ENCODE measurements at places on chromosomes 6 and 20.

GRCh38 chr6:73569121-73569520 lies 48.3 kb upstream of the EEF1A1 start:
- DNase-seq: no peak

DNA sequence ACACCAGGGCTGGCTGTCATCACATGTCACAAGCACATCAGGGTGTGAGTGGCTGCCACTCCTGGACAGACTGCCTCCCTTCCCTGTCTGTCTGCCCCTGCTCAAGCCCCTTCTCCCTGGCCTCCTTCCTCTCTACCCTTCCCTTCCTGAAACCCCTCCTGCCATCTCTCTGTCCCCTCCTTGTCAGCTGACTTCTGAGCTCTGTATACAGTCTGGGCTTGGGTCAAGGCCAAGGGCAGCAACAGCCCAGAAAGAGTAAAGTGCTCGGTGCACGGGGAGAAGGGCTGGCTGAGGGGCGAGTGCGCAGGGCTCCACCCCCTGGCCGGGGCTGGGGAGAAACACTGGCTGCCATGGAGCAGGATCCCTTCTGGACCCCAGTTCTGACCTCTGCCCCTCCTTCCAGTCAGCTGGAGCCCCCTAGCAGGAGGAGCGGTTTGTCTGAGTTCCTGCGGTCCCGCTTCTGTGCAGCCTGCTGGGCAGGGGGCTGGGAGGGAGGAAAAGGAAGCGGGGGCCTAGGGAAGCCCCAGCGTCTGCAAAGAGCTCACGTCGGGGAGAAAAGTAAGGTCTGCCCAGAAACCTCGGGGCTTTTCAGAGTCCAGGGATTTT lies 2.0 kb downstream of the LKAAEAR1 start:
- DNase-seq: no peak

DNA sequence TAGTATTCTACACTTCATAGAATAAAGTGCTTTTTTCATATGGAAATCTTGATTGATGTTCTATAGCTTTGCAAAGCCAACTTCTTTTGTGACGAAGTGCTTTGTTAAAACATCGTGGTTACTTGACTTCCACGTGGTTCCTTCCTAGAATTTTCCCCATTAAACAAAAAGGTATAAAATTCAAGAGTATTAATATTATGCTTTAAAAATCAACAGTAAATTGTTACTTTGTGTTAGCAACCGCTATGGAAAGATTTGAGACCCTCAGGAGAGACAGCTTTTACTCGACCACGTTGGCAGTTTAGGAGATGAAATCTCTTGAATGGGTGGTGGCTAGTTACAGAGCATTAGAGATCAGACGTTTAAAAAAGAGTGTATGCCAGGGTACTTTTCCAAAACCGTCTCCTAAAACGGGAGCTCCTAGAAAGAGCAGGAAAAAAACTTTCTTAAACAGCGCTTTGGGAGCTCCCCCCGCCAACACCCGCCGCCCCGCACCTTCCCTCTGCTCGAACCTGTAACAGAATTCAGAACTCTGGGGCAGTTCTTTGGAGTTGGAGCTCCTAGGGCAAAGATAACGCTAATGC lies 920 bp downstream of the GJA1 start:
- DNase-seq: no peak

DNA sequence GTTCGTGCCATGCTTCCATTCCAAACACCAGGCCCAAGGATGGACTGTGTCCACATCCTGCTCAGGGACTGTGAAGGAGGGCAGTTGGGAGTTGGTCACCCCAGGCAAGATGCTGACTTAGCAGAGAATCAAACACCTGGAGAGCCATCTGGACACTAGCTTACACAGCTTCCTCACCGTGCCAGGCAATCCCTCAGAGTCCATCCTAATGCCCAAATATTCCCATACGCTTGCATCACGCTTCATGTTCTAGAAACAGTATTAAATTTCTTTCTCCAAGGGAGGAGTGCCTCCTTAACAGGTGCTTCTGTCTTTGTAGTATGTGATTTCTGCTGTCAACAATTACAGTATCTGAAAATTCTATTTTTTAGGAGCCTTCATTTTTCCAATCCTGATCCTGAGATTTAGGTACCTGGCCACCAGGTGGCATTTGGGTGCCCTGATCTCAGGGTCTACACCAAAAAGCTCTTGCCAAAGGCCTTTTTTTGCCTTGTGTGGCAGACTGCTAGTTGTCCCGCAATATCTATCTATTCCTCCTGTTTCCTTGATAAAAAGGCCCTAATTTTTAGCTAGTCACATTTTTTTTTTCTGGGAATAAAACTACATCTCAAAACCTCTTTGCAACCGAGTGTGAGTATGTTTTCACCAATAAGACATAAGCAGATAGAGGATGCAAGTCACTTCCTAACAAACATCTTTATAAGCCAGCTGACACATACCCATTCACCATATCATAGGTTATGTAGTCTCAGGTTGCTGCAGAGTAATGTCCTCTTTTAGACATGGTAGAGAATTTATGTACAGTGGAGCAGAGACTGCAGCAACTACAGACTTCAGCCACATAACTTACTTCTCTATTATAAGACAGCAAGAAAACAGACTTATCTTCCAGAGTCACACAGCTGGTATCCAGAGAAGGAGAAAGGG lies 85.0 kb downstream of the PREP start:
- DNase-seq: no peak

DNA sequence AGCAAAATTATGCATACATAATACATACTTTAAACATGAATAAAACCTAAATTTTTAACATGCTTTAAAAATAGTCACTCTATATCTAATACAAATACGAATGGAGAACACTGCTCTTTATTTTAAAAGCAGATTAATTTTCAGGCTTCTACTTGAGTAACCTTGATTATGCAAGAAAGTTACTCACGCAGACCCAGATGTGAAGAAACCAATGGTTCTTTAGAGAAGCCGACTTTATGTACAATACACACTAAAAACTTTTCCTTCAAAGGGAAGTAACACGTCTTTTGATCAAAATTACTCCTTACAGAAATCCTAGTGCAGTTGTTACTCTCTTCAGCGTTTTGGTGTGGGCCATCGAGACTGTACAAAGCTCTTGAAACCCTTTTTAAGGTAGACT lies 136.9 kb upstream of the SLC22A16 start:
- no peak for DNase-seq

- no peak for DNase-seq
These were observed 28.7 kb downstream of the PYGB start for GRCh38 chr20:25276533-25277050.

- no peak for DNase-seq
These were observed 1.9 kb downstream of the SIRPB2 start for GRCh38 chr20:1489325-1489724.

DNA sequence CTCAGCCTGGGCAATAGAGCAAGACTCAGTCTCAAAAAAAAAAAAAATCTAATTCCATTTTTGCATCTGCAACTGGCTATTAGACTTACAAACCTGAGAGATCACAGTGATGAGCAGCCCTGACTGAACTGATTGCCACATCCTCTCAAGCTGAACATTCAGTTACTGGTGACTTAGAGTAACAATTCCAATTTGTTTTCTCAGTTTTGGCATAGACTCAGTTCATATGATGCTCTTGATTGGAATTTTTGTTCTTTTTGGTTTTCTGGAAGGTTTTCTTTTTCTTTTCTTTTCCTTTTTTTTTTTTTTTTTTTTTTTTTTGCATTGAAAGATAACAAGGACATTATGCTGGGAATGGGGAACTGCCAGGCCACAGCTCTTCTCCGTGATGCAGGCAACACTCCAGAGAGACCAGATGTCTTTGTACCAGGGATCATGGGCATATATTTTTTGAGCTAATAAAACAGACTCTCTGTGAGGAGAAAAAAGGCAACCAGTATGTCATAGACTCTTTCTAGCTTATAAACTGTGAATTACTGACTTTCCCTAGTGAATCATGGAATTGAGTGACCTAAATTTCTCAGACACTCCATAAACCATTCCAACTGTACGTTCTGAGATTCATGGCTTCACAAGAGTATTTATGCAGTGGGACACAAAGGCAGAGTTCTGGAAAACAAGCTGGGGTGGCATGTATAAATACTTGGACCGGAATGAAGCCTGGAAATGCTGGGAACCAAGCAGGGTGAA lies 86.0 kb upstream of the SLC2A12 start:
- no peak for DNase-seq

- DNase-seq: no peak
These were observed 158.1 kb downstream of the DTNBP1 start for GRCh38 chr6:15504581-15505350.

DNA sequence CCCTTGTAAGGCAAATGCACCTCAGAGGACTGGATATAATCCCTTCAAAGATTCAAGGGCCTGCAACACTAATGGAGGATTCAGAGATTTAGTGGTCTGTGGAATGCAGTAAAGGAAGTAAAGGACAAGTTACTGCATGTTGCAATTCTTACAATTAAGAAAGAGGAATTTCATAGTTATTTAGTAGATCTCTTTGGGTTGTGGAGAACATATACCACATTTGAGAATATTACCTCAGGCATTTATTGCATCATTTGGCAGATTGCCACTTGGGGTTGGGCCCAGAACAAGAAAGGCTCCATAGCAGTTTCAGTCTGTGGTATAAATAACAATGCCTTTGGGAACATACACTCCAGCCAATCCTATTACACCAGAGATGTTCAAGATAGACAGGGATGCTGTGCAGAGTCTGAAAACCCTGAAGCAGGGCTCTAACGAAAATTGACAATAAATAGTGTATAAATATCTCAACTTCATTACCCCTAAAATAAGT lies 20.9 kb upstream of the EPM2A start:
- DNase-seq: no peak

GRCh38 chr6:11865680-11866300 lies 87.2 kb upstream of the ADTRP start:
- DNase-seq: no peak

DNA sequence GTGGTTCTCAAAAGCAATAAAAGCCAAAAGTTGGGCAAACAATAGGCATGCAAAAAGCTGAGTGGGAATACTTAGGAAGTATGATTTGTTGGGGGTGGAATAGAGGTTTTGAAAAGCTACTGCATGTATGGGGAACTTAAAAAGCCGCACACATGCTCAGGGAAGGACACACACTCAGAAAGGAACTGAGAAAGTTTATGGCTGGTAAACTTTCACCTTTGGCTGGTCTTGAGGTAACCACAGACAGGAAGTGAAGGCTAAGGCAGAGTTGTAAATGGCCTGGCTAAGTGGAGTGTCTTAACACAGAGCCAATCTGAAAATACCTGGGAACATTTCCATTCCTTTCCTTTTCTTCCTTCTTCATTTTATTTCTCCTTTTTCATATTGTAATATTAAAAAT lies 134.5 kb upstream of the EXOC2 start:
- no peak for DNase-seq

DNA sequence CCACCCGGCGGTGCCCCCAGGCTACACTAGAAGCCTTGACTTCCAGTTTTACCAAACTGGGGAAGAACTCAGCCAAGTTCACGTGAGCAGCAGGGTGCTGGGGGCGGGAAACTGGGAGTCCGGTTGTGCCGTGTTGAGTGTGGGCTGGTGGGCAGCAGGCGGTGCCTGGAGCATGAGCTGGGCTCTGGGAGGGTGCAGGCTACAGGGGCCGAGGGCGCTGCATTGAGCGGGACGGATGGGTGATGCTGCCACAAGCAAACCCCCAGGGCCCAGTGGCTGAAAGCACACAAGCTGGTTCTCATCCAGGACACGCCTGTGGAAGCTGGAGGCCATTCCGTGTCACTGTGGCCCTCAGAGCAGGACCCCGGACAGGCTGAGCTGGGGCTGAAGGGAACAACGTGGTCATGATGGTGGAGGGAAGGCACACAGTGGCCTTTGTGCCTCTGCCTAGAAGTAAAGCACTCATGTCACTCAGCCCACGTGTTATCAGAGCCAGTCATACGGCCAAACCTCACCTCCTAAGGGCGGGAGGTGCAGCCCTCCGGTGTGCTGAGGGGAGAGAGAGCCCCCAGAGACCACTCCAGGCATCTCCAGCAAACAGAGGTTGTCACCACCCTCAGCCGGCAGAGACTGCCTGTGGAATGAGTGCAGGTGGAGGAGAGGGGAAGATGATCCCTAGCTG lies 29.5 kb downstream of the RBM38 start:
- DNase-seq: no peak

GRCh38 chr6:31110825-31111582 lies 1.4 kb downstream of the C6orf15 start:
- DNase-seq: no peak

DNA sequence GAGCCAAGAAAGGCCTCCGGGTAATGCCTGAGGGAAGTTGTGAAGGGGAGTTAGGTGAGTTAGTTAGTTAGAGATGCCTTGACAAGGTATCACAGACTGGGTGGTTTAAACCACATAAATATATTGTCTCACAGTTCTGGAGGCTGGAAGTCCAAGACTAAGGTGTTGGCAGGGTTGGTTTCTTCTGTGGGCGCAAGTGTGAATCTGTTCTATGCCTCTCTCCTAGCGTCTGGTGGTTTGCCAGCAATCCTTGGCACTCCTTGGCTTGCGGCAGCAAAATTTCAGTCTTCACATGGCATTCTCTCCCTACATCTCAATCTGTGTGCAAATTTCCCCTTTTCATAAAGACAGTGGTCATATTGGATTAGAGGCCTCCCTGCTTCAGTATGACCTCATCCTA lies 29.7 kb upstream of the RANBP9 start:
- DNase-seq: no peak

GRCh38 chr6:21668795-21669194 lies 75.2 kb downstream of the SOX4 start:
- DNase-seq: no peak

DNA sequence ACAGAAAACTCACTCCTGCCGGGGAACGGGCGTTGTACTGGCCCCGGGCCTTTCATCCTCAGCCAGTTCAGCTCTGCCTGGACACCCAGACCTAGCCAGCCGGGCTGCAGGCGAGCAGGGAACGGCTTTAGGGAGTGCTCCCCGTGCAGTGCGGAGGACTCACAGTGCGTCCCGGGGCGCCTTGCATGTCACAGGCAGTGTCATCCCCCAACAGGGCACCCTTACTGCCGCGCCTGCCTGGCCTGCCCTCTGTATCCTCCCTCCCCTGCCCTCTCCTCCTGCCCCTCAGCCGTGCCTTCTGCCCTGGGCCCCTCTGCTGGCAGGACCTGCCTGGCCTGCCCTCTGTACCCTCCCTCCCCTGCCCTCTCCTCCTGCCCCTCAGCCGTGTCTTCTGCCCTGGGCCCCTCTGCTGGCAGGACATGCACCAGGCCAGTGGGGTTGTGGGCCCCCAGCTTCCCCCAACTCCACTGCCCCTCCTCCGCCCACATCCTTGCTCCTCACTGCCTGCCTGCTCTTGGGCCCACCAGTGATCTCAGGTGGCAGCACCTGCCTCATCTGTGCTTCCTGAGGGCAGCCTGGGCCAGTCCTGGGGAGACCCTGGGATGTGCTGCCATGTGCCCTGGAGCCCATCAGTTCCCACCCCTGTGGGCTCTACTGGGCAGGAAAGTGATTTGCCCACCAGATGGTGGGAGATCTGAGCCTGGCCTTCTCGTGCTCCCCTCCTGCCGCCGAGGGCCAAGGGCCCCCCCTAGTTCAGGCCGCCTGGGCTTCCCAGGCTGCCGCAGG lies 43.0 kb downstream of the PYGB start:
- no peak for DNase-seq

- DNase-seq: no peak
These were observed 35.9 kb downstream of the COL12A1 start for GRCh38 chr6:75169689-75170586.

- DNase-seq: no peak
These were observed 209.9 kb downstream of the LY86 start for GRCh38 chr6:6798448-6798860.
